ENCODE measurements at places on chromosomes 3 and 15.

DNA sequence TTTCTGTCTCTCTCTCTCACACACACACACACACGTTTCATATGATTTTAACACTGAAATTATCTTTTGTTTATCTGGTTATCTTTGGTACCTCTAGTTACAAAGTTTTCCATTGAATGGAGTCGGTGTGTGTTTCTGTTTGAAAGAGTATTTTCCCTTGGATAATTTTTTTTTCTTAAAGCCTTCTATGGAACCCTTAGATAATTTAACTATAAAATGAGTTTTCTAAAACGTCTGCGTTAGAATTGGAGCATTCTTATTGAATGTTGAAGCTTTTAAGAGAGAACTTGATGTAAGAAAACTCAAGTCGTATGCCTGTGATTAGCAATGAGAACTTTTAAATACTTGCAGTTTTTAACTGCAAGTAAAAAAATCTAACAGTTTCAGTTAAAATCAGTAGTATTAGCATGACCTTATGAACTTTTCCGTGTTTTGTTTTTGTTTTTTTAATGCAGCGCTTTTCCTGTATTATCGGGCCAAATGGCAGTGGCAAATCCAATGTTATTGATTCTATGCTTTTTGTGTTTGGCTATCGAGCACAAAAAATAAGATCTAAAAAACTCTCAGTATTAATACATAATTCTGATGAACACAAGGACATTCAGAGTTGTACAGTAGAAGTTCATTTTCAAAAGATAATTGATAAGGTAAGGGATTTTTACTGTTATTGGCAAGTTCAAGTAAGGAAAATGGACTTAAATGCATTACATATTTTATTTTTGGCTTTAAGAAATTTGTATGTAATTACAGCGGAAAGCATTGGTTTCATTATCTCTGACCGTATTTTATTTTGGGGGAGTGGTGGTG is 3.0 kb downstream of the SMC4 start:
- no peak for DNase-seq

GRCh38 chr3:149247929-149248691 is 26.5 kb upstream of the CP start:
- DNase-seq: peak; percentile 25

DNA sequence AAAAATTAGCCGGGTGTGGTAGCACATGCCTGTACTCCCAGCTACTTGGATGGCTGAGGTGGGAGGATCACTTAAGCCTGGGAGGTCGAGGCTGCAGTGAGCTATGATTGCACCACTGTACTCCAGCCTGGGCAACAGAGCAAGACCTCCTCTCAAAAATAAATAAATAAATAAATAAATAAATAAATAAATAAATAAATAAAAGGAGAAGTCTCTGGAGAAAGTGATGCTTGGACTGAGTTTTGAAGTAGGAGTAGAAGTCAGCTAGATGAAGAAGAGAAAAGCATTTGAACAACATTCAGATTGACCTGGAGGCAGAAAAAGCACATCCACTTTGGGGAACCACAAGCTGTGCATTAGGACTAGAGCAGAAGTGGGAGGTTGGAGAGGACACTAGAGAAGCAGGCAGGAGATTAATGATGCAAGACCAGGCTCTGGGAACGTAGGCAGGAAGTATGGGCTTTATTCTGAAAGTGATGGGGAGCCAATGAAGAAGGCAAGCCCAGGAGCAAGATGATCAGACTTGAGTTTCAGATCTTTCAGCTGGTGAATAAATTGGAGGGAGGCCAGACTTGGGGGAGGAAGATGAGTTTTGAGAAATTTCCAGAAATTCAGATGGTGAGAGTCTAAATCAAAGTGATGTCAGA is 48.7 kb downstream of the KLHL6 start:
- DNase-seq: no peak

DNA sequence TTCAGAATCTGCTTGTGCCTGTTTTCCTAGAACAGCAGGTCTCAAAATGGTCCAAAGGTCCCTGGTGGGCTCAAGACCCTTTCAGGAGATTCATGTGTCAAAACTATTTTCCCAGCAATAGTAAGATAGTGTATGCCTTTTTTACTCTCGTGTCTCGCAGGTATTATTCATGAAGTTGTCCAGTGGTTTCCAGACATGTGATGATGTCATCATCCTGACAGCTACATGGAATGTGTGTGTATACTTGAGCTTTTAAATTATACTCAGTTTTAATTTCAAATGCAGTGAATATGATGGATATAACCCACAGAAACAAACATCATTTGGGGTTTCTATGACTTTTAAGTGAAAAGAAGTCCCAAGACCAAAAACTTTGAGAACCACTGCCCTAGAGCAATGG is 288.6 kb downstream of the NTRK3 start:
- no peak for DNase-seq

GRCh38 chr3:71281280-71281679 is 302.2 kb downstream of the FOXP1 start:
- no peak for DNase-seq

- no peak for DNase-seq
Observed at GRCh38 chr15:57370929-57371328, 5.4 kb upstream of the CGNL1 start.
